ENCODE measurements at places on chromosomes 5 and 9.

- DNase-seq: peak; percentile 69
Observed at GRCh38 chr5:150411245-150411979, 1.3 kb downstream of the CD74 start.

DNA sequence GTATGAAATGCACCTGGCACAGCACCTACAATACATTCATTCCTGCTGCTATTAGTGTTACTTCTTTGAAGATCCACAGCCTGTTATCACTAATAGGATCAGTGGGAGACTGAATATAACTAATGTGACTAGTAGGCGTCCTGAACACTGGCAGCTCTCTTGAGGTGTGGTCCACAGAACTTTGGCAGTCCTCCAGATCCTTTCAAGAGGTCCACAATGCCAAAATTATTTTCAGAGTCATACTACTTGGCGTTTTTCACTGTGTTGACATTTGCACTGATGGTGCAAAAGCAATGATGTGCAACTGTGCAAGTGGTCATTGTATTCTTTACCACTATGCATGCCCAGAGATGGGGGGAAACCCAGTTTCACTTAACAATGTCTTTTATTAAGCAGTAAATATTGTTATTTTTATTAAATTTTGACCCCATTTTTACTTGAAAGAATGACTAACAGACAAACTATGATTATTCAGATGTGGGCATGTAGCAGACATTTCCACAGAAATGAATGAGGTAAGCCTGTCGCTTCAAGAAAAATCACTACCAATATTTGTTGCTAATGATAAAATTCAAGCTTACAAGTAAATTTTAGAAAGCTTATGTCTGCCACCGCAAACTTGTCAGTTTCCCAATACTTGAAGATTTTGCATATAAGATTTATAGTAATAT, 48.9 kb downstream of the ADRB2 start:
- no peak for DNase-seq

GRCh38 chr9:121819428-121820231, 168.2 kb downstream of the DAB2IP start:
- no peak for DNase-seq

DNA sequence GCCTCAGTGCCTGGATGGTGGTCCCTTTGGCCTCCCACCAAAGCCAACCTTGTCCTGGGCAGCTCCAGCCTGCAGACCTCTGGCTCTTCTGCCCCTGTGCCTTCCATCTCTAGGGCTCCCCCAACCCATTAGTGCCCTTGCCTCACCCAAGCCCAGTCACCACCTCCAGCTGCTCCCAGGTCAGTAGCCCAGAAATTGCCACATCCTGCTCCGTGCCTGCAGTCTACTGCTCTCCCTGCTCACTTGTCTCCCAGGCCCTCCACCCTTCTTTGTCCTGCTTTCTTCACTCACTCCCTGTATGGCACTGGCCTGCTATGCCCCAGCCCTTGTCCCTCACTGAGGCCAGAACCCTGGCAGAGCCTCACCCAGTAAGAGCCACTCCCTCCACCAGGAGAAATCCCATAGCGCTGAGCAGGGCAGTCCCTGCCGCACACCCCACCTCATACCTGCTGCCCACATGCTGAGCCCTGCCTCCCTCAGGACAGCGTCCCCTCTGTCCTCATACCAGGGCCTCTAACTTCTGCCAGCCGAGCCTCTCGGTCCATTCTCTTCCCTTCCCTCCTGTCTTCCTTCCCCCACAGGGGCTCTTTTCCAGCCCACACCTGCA, 44.4 kb downstream of the JADE2 start:
- DNase-seq: no peak

DNA sequence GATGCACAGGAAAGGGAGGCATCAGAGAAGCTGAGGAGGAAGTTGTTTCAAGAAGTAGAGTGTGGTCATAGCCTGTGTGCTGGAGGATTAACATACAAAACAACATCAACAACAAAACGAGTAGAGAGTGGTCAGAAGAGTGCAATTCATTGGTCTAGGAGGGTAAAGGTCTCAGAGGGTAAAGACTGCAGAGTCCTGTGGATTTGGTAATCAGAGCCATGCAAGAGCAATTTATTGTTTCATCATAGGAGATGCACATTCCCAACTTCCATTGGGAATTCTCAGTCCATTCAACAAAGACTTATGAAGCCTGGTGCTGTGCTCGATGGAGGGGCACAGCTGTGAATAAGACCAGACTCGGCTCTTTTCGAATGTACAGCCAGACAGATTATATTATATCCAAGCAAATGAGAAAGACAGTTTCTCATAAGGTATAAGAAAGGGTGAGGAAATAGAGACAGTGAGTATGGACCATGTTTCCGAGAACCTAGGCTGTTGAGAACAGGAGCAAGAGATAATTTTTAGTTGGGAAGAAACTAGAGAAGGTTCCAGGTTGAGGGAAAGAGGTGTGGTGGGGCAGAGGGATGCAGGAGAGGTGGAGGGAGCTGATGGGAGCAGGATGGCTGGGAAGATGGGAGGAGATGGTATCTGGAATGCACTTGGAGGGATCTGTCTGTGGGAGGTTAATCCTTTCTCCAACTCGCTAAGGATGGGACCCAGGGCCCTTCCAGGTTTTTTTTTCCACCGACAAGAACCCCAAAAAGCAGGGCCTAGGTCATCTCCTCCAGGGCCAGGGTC, 7.9 kb upstream of the MYORG start:
- DNase-seq: no peak

DNA sequence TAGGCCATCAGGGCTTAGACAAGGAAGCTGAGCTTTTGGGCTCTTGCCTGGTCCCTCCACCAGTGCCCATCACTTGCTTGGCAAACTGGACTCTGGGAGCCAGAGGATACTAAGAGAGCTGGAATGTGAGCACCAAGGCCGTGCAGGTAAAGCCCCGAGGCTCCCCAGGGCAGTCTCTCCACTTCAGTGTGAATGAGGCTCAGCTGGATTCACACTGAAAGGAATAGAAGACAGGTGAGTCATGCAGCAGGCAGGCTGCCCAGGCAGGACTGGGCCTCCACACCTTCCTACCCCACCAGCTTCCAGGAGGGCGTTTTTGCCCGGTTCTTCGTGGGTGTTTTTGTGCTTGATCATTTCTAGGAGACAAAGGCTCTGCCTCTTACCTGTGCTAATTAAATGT, 7.3 kb upstream of the CTSV start:
- no peak for DNase-seq

DNA sequence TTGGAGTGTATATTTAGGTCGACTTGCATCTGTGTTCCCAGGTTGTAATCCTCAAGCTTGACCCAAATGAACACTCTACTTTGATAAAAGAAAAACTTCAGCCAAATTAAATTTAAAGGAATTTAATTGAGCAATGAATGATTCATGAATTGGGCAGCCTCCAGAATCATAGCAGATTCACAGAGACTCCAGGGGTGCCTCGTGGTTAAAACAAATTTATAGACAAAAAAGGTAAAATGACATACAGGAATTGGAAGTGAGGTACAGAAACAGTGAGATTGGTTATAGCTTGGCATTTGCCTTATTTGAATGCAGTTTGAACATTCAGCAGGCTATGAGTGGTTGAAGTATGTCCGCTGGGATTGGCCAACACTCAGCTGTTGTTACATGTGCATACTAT, 21.6 kb upstream of the SPATA31D4 start:
- no peak for DNase-seq

- no peak for DNase-seq
Observed at GRCh38 chr9:118829334-118829733, 539.9 kb downstream of the BRINP1 start.

GRCh38 chr5:61200582-61201155, 38.4 kb upstream of the SMIM15 start:
- DNase-seq: no peak

GRCh38 chr5:138676556-138677193, 76.5 kb upstream of the CTNNA1 start:
- no peak for DNase-seq

GRCh38 chr9:135415586-135415985, 64.0 kb upstream of the PPP1R26 start:
- no peak for DNase-seq

DNA sequence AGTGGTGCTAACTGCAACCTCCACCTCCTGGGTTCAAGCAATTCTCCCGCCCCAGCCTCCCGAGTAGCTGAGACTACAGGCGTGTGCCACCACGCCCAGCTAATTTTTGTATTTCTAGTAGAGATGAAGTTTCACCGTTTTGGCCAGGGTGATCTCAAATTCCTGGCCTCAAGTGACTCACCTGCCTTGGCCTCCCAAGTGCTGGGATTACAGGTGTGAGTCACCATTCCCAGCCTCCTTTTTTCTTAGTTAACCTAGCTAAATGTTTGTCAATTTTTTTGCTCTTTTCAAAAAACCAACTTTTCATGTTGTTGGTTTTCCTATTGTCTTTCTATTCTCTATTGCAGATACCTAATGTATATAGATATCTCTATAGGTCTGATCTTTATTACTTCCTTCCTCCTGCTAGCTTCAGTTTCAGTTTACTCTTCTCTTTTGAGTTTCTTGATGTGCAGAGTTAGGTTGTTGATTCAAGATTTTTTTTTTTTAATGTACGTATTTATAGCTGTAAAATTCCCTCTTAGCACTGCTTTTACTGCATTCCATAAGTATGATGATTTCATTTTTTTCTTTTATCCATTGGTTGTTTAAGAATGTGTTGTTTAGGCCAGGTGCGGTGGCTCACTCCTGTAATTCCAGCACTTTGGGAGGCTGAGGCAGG, 32.9 kb downstream of the FGD3 start:
- DNase-seq: no peak

DNA sequence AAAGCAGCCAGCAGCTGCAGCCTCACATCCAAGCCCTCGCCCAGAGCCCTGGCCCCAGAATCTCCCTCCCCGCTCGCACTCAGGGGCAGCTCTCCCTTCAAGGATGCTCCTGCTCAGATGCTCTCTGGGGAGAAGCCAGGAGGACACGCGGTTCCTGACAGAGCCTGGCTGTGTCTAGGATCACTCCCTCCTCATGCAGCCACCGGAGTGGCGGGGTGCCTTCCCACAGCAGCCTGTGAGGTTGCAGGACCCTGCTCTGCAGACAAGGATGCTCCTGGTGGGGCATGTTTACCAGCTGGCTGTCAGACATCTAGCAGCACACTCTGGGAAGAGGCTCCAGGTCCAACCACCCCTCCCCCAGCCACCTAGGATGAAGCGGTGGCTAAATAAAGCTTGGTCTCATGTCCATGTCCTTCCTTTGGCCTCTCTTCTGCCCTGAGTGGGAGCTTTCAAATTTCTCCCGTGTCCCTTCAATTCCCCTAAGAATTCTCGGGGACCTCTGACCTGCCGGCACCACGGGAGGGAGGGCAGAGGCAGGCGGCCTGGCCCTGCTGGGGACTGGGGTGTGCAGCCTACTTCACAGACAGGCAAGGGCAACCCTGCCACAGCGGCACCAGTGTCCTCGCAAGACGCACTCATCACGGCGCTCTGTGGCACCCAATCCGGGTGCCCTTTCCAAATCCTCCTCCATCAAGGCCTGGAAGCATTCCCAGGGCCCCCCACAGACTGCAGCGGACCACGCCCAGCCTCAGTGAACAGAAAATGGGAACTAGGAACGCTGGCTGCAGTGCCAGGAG, 88.3 kb upstream of the SARDH start:
- no peak for DNase-seq

- DNase-seq: no peak
Observed at GRCh38 chr5:158054223-158055110, 195.5 kb upstream of the CLINT1 start.

- no peak for DNase-seq
Observed at GRCh38 chr5:158492136-158492535, 607.6 kb downstream of the EBF1 start.

DNA sequence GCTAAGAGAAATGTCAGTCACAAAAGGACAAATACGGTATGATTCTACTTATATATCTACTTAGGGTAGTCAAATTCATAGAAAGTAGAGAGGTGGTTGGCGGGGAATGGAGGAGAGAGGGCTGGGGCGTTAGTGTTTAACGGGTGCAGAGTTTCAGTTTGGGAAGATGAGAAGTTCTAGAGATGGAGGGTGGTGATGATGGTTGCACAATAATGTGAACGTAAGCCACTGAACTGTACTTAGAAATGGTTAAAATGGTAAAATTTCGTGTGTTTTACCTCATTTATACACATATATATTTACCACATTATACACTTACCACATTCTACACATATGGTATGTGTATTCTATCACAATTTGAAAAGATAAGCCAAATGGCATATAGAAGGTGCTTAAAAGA, 35.7 kb downstream of the LSM11 start:
- DNase-seq: no peak

GRCh38 chr5:173499471-173500212, 116.8 kb downstream of the BOD1 start:
- no peak for DNase-seq
